Camera-type eye (tissue), 1 donor: ENCODE measurements at places on chromosomes 7 and 10. TPM values are rescaled to one million over a fixed set of nuclear protein-coding genes. Genes with fewer than 3 reads are reported as not detected.

OPN1SW gene
- total RNA-seq, result 35.2 TPM

C10orf53 gene
- not detected for total RNA-seq

GIMAP6 gene
- 11.7 TPM for total RNA-seq

SPDYE2B gene
- not detected for total RNA-seq

POLD2 gene
- 55.3 TPM for total RNA-seq

HTR5A gene
- 0.22 TPM for total RNA-seq

DENND2A gene
- total RNA-seq, result 54.6 TPM

FASTK gene
- 65.1 TPM for total RNA-seq

FAM24B gene
- total RNA-seq, result 5.3 TPM

TYW1B gene
- total RNA-seq, result 10.0 TPM
